Suppressor macrophage treated with lipopolysaccharide for 1 hour (primary cell): ENCODE measurements at places on chromosomes 13 and 19.

DNA sequence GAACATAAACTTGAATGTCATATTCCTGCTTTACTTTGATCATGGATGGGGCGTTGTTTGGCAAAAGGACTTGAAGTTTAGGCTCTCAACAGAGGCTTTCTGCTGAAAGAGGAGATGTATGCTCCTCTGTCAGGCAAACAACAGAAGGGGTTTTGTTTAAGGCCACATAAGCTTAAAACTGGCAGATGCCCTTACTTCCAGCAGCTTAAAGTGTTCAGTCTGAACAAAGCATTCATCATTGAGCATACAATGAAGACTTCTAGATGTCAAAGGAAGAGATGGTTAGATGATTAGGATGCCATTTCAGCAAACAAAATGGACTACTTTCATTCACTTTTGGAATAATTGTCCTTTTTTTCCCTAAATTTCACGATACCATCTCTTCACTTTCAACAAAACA lies 484.5 kb downstream of the SLITRK6 start:
- no peak for DNase-seq

- no peak for DNase-seq
Measured at GRCh38 chr13:75581874-75582640, 32.5 kb downstream of the UCHL3 start.

DNA sequence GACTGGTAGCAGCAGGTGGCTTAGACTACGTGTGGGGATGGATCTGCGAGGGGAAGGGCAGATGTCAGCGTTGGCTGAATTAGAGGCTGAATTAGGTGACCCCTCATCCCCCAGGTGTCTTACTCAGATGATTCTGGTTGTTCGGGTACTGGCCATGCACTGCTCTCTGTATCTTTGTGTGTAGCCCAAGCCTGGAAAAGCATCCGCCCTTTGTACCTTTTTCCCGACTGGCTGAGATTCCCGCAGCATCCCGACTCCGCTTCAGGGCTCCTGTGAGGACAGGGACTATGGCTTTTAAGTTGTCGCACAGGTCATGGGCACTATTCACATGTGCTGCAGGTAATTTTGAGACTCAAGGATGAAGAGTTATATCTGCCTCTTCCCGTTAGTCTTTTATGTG lies 7.2 kb downstream of the TFDP1 start:
- no peak for DNase-seq

GRCh38 chr19:18856385-18857126 lies 24.8 kb downstream of the UPF1 start:
- no peak for DNase-seq

- DNase-seq, result no peak
Measured at GRCh38 chr19:16160445-16160942, 12.8 kb downstream of the CIB3 start.

GRCh38 chr13:106523576-106523975 lies 11.9 kb downstream of the EFNB2 start:
- DNase-seq, result no peak

DNA sequence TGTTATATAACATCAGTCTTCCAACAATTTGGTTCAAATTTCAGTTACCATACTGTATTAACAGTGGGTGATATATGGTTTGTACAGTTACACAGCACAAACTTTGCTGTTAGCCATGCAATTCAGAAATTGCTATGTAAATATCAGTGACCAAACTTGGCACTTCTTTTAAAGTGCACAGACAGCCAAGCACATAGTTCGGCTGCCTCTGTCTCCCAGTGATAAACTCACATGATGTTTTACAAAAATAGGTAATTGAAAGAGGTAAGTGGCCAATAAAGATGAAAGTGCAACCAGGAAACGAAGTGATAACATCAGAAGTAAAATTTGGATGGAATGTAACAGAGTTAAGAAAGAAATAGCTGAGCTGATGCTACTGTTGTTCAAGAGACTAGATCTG lies 143.9 kb downstream of the PCDH9 start:
- DNase-seq, result no peak

DNA sequence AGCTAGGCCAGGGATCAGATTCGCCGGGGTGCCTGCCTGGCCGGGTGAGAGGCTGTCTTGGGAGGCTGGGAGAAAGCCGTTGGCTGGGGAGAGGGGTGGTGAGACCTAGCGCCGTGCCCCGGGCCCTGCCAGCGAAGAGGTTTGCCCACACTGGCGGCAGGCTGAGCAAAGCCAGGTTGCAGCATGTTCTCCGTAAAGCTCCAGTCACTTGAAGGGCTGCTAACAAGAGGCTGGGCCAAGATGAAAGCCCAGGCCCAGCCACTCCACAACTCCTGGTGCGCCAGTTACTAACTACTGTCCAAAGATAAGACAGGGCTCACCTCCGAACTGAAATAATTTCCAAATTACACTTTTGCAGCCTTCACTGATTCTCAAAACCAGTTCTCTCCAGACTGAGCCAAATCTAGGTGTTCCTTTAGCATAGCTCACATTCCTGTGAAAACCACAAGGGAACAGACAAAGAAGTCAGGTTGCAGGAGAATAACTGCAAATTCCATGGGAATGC lies 16.3 kb downstream of the ELAVL1 start:
- no peak for DNase-seq

DNA sequence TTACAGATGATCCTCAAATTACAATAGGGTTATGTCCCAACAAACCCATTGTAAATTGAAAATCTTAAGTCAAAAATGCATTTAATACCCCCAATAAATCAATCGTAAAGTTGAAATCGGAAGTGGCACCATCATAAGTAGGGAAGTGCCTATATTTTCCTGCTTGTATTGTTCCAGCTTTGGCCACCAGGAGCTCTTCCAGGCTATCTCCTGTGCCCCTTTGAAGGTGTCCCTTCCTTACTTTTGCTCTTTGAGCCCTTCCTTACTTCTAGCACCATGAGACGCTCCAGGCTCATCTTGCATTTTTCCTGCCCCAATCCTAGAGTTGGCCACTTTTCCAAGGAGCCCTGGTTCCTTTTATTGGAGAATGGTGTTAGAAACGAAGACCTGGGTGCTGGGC lies 163.0 kb upstream of the TSC22D1 start:
- DNase-seq, result no peak

DNA sequence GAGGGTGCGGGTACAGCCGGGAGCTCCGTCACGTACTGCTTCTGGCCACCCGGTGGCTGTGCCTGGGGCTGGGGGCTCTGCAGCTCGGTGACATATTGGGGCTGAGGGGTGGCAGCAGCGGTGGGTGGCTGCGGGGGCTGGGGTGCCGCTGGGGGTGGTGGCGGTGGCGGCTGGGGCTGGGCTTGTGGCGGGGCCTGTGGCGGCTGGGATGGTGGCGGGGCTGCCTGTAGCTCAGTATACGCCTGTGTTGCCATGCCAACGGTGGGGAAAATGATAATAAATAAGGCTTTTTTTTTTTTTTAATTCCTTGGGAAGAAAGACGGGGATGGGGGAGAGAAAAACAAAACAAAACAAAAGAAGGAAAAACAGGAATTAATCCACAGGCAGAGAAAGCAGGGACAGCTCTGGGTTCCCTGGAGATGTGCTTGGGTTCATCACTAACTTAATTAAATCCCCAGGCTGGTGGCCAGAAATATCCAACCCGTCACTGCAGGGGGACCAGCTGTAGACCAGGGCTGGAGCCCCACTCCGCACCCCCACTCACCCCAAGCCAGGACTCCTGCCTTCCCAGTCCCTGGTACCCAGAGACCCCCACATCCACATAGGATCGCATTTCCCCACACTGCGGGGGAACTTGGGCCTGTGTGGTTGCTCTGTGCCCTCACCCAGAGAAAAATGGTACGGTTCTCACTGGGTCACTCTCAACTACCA lies 12.4 kb downstream of the RFX1 start:
- no peak for DNase-seq

DNA sequence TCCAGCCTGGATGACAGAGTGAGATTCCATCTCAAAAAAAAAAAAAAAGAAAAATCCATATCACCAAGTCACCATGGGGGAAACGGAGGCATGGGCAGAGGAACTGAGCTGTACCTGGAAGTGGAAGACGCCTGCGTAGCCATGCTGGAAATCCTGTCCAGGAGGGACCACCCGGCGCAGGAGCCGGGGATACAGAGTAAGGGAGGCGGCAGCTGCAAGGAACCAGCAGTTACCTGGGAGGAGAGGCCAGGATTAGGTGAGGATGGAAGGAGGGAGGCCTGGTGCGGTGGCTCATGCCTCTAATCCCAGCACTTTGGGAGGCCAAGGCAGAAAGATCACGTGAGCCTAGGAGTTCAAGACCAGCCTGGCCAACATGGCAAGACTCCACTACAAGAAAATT lies 2.0 kb downstream of the CAPN12 start:
- DNase-seq, result no peak

DNA sequence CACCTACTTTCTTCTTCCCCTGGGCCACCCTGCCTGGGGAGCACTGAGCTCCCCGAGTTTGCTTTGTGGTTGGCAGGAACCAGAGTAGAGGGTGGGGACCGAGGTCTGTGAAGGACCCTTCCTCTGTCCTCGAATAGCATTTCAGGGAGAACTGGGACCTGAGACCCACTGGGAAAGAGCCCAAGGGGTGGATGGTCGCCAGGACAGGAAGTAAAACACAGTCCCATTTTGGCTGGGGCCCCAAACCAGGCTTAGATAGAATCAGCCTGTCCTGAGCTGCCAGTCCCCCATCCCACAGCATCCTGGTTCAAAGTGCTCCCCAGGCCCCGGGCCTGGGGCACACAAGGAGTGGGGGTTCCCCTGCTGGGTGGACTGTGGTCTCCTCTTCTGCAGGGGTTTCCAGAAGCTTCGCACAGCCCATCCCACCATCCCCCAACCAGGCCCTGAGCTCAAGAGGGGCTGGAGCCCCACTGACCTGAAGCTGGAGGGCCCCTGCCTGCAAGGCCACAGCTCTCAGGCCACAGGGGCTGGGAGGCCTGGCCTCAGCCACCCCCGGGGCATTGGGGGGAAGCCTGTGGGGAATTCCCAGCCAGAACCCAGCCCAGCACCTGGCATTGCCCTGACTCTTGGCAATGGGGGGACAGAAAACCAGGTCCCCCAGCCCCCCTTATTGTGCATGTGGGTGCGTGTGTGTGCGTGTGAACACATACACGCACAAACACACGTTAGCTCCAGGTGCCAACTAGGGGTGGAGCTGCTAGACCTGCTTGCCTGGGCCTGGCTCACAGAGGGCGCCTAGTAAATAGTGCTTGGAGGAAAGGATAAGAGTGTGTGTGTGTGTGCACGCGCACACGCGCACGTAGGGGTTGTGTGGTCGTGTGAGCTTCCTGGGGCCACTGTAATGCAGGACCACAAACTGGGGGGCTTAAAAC lies 995 bp upstream of the MKNK2 start:
- no peak for DNase-seq

- no peak for DNase-seq
Measured at GRCh38 chr19:13459351-13459750, 46.9 kb downstream of the CACNA1A start.

- DNase-seq, result peak; percentile 28
Measured at GRCh38 chr13:44174769-44175425, 198.7 kb upstream of the SERP2 start.

- no peak for DNase-seq
Measured at GRCh38 chr13:79589603-79590393, 108.8 kb downstream of the NDFIP2 start.

GRCh38 chr19:18849838-18850400 lies 18.2 kb downstream of the UPF1 start:
- DNase-seq, result no peak

DNA sequence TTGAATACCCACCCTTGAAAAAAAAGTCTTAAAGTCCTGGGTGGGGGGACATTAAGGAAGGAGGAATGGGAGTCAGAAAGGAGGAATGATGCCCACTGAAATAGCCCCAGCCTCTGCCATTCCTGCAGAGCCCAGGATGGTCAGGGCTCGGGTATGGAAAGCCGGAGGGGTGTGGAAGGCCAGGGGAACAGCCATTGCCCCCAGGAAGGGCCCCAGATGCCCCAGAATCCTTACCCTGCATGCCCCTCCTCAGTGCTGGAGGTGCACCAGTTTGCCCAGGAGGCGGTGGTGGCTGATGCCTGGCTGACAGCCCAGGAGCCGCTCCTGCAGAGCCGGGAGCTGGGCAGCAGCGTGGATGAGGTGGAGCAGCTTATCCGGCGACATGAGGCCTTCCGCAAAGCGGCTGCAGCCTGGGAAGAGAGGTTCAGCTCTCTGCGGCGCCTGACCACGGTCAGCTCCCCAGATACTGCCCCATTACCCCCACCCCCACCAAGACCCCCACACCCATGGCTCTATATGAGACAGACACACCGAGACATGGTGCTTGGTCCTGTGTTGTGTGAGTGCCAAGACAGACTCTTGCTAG lies 10.7 kb upstream of the SHKBP1 start:
- no peak for DNase-seq

DNA sequence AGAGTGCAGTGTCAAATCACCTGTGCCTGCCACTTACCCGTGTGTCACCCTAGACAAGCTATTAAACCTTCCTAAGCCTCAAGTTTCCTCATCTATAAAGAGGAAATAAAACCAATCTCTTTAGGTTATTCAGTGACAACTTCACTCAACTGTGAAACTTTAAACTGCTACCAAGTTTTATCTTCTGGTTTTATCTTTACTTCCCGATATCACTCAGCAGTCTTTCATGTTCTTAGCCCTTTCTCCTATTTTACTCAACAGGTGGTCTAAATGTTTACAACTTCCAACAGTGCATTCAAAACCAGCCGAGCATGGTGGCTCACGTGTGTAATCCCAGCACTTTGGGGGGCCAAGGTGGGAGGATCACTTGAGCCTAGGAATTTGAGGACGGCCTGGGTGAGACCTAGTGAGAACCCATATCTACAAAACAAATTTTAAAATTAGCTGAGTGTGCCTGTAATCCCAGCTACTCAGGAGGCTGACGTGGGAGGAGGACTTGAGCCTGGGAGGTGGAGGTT lies 59.6 kb downstream of the GPALPP1 start:
- DNase-seq, result no peak

DNA sequence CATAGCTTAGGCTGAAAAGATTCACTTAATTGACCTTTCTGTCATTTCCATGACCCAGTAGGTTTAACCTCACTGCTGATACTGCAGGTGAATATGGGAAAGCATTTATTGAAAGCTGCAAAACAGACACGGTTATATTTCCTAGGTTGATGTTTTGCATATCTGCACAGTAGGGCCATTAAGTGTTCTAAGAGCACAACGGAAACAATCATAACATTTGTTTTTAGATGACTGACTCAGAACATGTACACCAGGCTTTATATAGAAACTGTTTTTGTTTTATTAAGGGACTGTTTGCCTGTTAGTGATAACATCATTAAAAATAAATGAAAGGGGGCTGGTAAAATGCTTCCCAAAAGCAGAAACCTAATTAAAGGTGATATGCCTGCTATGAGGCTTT lies 367.8 kb downstream of the DACH1 start:
- no peak for DNase-seq

DNA sequence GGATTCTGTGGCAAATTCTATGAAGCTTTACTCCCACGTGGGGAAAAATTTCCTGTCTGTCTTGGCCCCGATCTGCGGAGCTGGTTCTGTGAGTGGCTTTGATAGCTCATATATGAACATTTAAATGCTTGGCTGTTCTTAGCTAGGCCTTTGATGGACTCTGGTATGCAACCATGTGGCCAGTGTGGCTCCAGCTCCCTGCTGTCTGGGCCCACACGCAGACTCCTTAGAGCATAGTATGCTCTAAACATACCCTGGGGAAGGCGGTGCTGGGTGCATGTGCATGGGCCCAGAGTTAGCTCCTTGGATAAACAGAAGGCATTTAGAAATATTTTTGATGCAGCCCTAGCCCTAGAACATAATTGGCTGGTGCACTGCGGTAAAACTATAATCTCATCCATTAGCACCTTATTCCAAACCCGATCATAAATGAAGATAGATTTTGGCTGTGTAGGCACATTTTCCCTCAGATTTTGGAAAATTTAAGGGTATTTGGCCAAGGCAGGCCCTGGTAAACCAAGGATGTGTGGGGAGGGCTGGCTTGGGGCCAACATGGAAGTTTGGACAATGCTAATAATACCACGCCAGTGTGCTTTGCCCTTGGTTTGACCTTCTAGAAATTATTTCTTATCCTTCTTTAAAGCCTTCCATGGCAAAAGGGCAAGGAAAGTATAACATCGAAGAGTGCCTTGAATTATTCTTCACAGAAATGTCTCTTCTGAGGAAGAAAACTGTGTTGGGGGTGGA lies 153.5 kb downstream of the LMO7 start:
- no peak for DNase-seq
